ENCODE measurements at places on chromosomes 7 and 10.

DNA sequence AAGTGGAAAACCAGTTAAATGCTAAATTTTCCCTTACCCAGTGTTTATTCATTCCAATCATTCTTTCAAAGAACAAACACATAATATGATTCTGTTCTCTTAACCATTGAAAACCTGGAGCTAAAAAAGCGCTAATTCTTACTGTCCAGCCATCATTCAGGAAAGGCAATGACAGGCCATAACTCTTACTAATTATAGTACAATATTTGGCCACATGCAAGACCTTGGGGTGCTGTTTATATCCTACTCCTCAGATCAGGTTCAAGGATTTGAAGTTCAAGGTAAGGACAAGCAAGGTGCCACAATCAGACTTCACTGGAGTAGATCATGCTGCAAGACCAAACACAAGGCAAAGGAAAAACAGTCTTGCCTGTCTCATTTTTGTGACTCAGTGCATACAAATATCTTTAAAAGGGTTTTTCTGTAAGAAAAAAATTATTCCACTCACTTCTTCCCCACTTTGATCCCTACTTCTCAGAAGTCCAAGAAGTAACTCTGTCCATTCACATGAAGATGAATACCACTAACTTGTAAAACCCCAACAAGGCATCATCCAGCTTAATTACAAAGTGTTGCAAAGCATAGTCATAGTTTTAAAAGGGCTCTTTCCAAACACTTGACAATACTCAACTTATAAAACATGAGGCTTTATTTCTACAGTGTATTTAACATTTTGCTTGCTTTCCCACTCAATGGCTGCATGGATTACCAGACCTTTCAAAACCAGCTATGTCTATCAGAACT is 153.0 kb downstream of the DOCK4 start:
- DNase-seq, result no peak

GRCh38 chr10:99461230-99461629 is 30.8 kb upstream of the GOT1 start:
- DNase-seq, result peak; percentile 56

GRCh38 chr7:37068902-37069301 is 344.6 kb upstream of the AOAH start:
- no peak for DNase-seq

DNA sequence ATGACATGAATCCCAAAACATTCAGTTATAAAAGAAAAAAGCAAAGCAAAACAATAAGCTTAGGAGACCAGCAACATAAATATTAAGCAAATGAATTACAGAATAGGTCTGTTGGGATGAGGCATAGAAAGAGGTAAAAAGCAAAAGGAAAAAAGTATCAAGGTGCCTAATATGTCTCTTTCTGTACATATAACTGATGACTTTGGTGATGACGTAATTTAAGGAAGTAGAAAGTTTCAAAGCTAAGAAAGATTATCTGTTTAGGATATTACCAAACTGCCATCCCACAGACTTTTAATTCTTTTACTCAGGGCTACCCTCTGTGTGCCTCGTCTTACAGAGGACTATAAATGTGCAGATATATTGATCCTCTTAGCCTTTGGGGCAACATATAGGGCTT is 1066.5 kb downstream of the SORCS3 start:
- no peak for DNase-seq

DNA sequence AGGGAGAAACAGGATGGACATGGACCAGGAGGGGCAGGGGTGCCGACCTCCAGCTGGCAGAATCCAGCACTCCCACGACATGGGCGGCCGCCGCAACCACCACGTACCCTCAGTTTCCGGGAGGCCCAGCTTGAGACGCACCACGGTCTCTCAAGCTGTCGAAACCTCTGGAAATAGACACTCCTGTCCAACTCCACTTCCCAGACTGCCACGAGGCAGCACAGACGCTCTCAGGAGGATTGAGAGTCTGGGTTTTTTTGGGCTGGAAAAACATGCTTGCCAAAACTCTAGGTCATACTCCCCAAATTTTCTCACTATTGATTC is 37.9 kb upstream of the PDGFA start:
- DNase-seq, result no peak

DNA sequence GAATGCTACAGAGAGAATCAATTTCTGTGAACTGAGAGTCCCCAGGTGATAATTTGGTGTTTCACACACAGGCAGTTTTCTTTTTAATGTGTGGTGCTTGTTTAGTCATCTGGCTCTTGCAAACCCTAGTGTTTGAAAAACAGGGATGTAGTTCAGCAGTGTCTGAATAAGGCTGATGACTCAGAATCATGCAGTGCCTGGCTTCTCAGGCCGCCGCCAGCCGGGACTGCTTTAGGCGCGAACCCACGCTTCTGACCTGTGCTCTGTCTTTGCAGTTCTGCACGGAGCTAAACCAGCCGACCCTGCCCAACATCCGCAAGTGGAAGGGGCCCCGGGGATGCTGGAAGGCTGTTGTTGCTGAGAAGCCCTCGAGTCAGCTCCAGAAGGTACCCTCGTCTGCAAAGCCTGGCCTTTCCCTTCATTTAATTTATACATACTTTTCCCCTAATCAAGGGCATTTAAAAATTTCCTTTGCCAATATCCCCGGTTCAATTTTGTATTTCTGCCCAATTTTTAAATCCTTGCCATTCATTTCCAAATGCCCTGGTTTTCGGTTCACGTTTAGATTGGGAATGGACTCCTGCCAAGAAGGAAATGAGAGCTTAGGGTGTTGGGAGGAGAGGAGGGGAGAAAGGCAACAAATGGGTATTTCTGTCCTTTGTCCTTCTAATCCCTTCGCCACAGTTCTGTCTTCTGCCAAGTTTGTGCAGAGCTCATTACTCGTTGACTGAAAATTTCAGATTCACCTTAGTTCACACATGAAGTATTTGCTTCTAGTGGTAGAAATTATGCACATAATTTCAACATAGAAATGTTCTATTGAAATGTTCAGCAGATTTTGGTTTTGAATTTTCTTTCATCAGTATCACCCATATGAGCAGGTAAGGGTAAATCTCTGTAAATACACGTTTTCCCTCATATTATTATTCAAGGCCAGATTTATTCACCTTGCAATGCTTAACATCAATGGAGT is 108.5 kb upstream of the ANLN start:
- peak; percentile 86 for DNase-seq

- DNase-seq, result no peak
Observed at GRCh38 chr7:110987127-110987693, 103.7 kb upstream of the LRRN3 start.

DNA sequence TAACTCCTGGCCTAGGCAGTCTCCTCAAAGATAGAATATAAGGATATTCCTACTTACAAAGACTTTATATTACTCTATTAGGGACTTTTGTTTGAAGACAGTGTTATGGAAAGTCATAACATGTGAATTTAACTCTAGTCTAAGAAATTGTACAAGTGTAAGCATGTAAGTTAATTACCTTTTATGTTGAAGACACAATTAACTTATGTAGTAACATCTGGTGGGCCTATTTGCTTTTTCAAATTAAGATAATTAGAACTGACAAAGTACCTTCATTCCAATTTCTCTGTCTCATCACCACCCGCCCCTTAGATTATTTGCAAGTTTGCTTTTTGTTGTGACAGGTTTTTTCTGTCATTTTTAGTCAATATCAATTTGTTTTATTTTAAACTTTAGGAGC is 126.0 kb upstream of the THSD7A start:
- DNase-seq, result no peak

DNA sequence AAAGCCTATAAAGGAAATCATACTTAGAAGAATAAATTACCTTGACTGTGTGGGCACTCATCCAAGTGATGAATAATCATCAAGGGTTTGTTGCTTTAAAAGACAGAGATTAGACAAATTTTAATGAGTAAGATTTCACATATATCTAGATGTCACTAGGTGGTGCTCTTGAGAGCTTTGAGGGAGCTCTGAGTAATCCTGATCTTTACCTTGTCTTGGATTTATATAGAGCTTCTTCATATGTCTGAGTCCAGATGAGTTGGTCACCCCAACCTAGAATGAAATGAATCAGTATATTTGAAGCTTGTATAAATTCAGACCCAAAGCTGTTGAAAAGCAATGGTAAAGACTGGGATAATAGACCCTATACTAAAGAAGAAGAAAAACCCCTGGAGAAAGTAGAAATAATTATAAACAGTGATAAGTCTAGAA is 3.7 kb downstream of the AGR2 start:
- DNase-seq, result peak; percentile 78

DNA sequence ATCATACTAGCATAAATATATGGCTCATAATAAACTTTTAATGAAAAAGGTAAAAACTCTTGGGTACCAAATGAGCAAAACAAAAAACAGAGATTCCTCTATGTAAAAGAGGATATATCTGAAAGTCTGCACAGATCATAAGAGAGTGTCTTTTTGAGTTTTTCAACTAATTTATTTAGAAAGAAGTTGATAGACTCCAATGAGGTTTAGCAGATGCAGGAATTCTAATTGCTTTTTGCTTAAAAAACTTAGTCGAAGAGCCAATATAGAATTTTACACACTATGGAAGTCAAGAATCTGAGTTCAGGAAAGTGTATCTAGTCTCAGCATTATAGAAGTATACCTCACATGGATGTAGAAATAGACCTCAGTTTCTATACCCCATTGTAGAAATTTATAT is 3.4 kb upstream of the MLLT10 start:
- DNase-seq, result no peak

DNA sequence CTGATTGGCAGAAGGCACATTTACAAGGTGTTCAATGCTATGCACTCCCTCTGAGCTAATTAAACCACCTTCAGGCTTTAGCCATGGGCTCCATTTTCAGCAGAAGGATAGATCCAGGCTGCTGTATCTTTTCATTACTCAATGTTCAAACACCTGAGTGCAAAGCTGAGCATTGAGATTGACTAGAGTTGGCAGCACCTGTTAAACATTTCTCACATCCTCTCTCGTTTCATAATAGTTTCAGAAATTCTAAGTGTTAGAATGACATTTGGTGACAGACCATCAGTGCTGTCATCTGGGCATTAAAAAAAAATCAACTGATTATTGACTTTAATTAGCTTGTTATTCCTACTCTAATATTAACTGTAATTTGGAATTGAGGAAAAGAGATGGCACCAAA is 187.1 kb upstream of the SEMA3E start:
- DNase-seq, result no peak

DNA sequence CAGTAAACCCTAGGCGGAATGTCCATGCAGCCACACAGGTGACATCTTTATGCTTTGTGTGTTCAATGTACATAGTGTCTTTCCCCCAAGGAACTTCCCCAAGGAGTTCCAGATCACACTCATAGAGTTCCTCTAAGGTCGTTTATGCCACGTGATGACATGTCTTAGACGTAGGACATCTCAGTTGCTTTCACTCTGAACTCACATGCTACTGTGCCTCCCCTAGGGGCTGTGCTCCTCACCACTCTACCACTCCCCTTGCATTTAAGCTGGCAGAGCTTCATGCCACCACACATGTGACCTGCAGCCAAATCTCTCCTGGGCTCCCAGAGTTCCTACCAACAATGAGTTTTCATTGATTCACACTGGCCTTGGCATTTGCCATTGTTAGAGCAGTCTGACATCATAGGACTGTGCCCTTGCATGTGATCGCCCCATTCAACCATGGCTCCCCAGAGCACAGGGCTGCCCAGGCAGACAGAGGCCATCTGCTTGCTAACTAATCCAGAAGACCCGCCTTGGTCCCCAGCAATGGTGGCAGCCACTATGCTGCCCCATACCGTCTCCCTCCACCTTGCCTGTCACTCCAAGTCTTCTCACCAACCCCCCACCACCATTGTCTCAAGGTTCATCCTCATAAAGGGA is 95.3 kb upstream of the MACROH2A2 start:
- no peak for DNase-seq

DNA sequence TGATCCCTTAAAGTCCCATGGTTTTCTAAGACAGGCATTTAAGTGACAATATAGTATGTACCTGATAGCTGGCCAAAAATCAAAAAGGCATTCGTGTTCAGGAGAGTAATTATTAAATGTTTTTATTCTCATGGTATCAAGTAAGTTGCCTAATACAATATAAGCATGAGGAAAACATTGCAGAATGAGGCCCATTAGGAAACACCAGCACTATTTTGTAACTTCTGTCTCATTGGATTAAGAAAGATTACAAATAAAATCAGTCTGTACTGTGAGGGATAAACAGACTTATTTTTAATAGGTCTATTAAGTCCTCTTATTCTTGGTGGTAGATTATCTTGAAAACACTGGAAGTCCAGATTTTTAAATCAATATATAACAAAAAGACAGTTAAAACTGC is 110.1 kb downstream of the SNX13 start:
- DNase-seq, result no peak

- no peak for DNase-seq
Observed at GRCh38 chr10:69951658-69952057, 101.0 kb upstream of the MACROH2A2 start.

DNA sequence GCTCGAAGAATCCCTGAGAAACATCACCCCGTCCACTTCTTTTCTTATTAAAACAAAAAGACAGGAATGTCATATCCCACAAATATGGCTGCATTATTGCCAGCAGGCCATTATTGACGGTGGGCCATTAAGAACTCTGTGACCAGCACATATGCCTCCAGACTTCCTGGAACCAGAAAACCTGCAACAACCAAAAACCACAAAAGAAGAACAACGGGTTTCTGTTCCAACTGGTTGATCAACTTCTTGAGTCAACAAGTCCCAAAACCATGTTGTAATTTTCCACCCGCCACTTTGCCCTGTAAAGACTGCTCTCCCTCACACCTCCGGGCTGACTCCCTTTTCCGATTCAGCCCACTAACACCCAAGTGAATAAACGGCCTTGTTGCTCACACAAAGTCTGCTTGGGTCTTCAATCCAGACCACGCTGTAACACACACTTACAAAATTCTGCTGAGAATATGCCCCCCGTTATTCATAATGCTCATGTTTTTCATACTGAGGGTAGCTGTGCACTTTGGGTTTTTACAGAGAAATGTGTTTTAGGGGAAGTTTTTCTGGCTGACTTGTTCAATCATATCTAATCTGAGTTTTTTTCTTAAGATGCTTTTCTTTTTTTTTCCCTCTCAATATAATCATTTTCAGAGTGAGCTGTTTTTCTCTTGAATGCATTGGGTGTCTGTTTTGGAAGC is 20.7 kb downstream of the ZNF107 start:
- DNase-seq, result no peak

DNA sequence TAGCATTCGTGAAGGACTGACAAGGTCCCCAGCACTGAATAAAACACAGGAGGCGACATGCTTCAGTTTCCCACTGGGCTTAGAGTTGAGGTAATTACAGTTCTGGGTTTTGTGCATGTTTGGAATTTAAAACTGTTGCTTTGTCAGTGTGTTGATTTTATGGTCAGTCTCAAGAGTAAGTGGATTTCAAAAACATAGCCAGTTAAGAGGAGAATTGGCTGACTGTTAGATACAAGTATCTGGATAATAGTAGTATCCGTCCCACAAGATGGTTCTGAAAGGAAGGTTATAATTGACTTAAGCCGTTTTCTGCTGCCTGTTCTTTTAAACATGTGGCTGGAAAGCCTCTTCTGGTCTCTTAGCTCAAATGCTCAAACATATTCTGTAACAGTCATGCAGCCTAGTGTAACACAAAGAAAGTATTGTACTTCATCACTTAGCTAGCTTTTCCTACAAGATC is 170.9 kb downstream of the POLR1F start:
- no peak for DNase-seq

GRCh38 chr10:21230219-21230618 is 295.3 kb downstream of the SKIDA1 start:
- no peak for DNase-seq
